ENCODE measurements at places on chromosomes 3 and 15. TPM values are rescaled to one million over a fixed set of nuclear protein-coding genes. Genes with fewer than 3 reads are reported as not detected.

HTR3E gene
- total RNA-seq: not detected

PIERCE2 gene
- 6.6 TPM for total RNA-seq

- no peaks in the 10 kb centered on the region for H3K36me3 ChIP-seq
- no peak for DNase-seq
Measured at GRCh38 chr15:81331600-81331999, 7.7 kb upstream of the STARD5 start.

ZSCAN29 gene
- total RNA-seq: 19.7 TPM

- no peaks in the 10 kb centered on the region for H3K4me1 ChIP-seq
- no peaks in the 10 kb centered on the region for H3K27me3 ChIP-seq
- H3K27ac ChIP-seq: no peak overlapping the region
- DNase-seq: no peak
Measured at GRCh38 chr15:92674347-92674746, 18.8 kb upstream of the FAM174B start.

- H3K4me3 ChIP-seq: no peak overlapping the region
- no peak for DNase-seq
- H3K27me3 ChIP-seq: no peaks in the 10 kb centered on the region
- H3K27ac ChIP-seq: no peak overlapping the region
Measured at GRCh38 chr3:107822308-107822707, 268.5 kb downstream of the CD47 start.

GRCh38 chr3:191783024-191783423 lies 322.1 kb downstream of the PYDC2 start:
- no peaks in the 10 kb centered on the region for H3K27me3 ChIP-seq
- H3K4me1 ChIP-seq: no peaks in the 10 kb centered on the region
- no peak overlapping the region for H3K4me3 ChIP-seq
- no peak for DNase-seq
- no peaks in the 10 kb centered on the region for H3K36me3 ChIP-seq

LMAN1L gene
- total RNA-seq: not detected

RAD51 gene
- 1.1 TPM for total RNA-seq

GRCh38 chr3:19399836-19400235 lies 251.5 kb downstream of the KCNH8 start:
- H3K27me3 ChIP-seq: no peaks in the 10 kb centered on the region
- H3K4me1 ChIP-seq: no peaks in the 10 kb centered on the region
- no peak overlapping the region for H3K27ac ChIP-seq
- no peaks in the 10 kb centered on the region for H3K36me3 ChIP-seq
- H3K4me3 ChIP-seq: no peak overlapping the region

PRSS50 gene
- not detected for total RNA-seq

GRCh38 chr3:87009271-87009670 lies 18.3 kb upstream of the VGLL3 start:
- H3K4me3 ChIP-seq: no peak overlapping the region
- H3K27ac ChIP-seq: no peak overlapping the region
- H3K27me3 ChIP-seq: no peaks in the 10 kb centered on the region
- DNase-seq: no peak
- no peaks in the 10 kb centered on the region for H3K36me3 ChIP-seq

DNA sequence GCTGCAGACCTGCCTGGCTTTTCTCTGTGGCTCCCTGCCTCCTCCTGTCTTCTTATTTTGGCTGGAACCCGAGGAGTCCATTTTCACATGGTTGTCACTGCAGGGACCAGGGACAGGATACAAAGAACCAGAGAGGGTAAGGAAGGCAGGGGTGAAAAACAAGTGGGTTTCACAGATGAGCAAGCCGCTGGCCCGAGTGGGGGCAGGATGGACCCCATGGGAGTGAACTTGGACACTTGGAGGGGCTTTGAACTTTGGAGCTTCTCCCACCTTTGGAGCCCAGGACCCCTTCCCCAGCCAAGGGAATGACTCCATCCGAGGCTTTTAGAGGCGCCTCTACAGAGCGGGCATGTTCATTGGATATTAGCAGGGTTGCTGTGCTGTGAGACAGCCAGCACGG lies 26.9 kb upstream of the ADCY5 start:
- H3K4me3 ChIP-seq: no peak overlapping the region
- no peaks in the 10 kb centered on the region for H3K4me1 ChIP-seq
- no peak for DNase-seq
- H3K36me3 ChIP-seq: no peaks in the 10 kb centered on the region

DCUN1D1 gene
- total RNA-seq: 41.0 TPM

- no peak for DNase-seq
- H3K4me3 ChIP-seq: no peak overlapping the region
- H3K36me3 ChIP-seq: no peaks in the 10 kb centered on the region
- H3K4me1 ChIP-seq: no peaks in the 10 kb centered on the region
Measured at GRCh38 chr3:157922614-157923013, 183.6 kb downstream of the SHOX2 start.

DNA sequence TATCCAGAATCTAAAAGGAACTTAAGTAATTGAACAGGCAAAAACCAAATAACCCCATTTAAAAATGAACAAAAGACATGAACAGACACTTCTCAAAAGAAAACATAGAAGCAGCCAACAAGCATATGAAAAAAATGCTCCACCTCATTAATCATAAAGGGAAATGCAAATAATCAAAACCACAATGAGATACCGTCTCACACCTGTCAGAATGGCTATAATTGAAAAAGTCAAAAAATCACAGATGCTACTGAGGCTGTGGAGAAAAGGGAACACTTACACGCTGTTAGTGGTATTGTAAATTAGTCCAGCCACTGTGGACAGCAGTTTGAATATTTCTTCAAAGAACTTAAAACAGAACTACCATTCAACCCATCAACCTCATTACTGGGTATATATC lies 220.7 kb downstream of the MEX3B start:
- H3K36me3 ChIP-seq: no peaks in the 10 kb centered on the region
- H3K27me3 ChIP-seq: no peaks in the 10 kb centered on the region
- no peak overlapping the region for H3K4me3 ChIP-seq
- H3K4me1 ChIP-seq: no peaks in the 10 kb centered on the region
- H3K27ac ChIP-seq: no peak overlapping the region

DNA sequence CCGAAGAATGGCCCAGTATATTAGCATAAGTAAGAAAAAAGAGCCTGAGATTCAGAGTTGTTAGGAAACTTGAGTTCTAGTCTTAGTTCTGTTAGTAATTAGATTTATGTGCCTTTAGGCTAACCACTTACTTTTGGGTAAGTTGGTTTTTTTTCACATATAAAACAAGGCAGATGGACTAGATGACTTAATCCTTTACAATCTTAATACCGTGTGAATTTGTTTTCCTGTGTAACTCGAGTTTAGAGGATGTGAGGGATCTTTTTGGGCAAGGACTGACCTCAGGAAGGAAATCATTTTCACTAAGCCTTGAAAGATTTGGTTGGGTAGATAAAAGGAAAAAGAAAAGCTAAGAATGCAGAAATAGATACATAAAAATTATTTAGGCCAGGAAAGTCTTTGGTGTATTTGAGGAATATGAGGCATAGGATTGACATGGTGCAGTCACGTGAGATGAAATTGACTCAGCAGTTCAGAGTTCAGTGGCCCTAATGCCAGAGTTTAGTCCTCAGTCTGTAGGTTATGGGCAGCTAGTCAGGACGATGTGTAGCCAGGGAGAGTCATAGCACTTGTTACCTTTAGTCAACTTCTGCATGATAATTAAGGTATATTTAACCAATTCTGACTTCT lies 34.6 kb downstream of the PAK2 start:
- no peaks in the 10 kb centered on the region for H3K36me3 ChIP-seq
- no peaks in the 10 kb centered on the region for H3K27me3 ChIP-seq
- H3K4me3 ChIP-seq: no peak overlapping the region
- H3K4me1 ChIP-seq: no peaks in the 10 kb centered on the region
- no peak for DNase-seq

- no peaks in the 10 kb centered on the region for H3K36me3 ChIP-seq
- DNase-seq: no peak
- no peak overlapping the region for H3K4me3 ChIP-seq
- H3K27me3 ChIP-seq: no peaks in the 10 kb centered on the region
Measured at GRCh38 chr3:137792626-137793271, 28.6 kb downstream of the SOX14 start.

- no peak for DNase-seq
- no peaks in the 10 kb centered on the region for H3K27me3 ChIP-seq
- H3K4me3 ChIP-seq: no peak overlapping the region
- no peaks in the 10 kb centered on the region for H3K36me3 ChIP-seq
Measured at GRCh38 chr3:35936571-35936970, 297.2 kb downstream of the ARPP21 start.

SNX1 gene
- total RNA-seq: 88.1 TPM

GRCh38 chr3:20930034-20930433 lies 744.0 kb upstream of the SGO1 start:
- no peaks in the 10 kb centered on the region for H3K27me3 ChIP-seq
- no peak overlapping the region for H3K4me3 ChIP-seq
- H3K27ac ChIP-seq: no peak overlapping the region
- H3K36me3 ChIP-seq: no peaks in the 10 kb centered on the region

PDE8A gene
- total RNA-seq: 27.8 TPM

ESYT3 gene
- total RNA-seq: 17.5 TPM

GRCh38 chr3:4494895-4495264 lies 1.7 kb downstream of the ITPR1 start:
- DNase-seq: no peak
- no peaks in the 10 kb centered on the region for H3K27me3 ChIP-seq
- H3K4me1 ChIP-seq: peaks cover 23% of the 10 kb centered on the region
- peak overlapping the region; percentile 81 for H3K4me3 ChIP-seq
- H3K27ac ChIP-seq: peak overlapping the region; percentile 96

GCSAM gene
- not detected for total RNA-seq

- H3K27me3 ChIP-seq: no peaks in the 10 kb centered on the region
- H3K4me3 ChIP-seq: no peak overlapping the region
- no peak for DNase-seq
- H3K4me1 ChIP-seq: no peaks in the 10 kb centered on the region
Measured at GRCh38 chr3:194337965-194338753, 13.0 kb downstream of the CPN2 start.

DNA sequence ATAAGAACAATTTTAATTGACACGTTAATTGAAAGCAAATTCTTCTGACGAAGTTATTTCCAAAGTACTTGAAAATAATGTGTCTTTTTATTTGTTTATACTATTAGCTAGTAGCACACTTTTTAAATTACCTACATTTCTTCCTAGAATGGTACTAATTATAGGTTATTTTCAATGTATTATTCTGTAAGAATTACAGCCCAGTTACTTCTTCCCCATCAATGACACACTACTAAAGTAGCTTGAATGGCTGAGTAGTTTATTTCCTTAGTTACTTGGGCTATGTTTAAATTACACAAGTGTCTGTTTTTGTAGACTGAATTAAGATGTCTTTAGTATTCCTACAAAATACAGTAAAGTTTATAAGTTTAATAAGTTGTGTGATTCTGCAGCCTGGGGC lies 217.6 kb upstream of the IL12A start:
- DNase-seq: no peak
- H3K36me3 ChIP-seq: no peaks in the 10 kb centered on the region
- H3K4me3 ChIP-seq: no peak overlapping the region
- H3K4me1 ChIP-seq: peaks cover 73% of the 10 kb centered on the region

GRCh38 chr3:118986734-118987133 lies 47.9 kb downstream of the IGSF11 start:
- no peak overlapping the region for H3K4me3 ChIP-seq
- peak overlapping the region; percentile 62 for H3K27ac ChIP-seq
- H3K27me3 ChIP-seq: no peaks in the 10 kb centered on the region
- H3K36me3 ChIP-seq: no peaks in the 10 kb centered on the region
- H3K4me1 ChIP-seq: peaks cover 41% of the 10 kb centered on the region
- DNase-seq: no peak

LMOD3 gene
- not detected for total RNA-seq

TM4SF18 gene
- total RNA-seq: 6.4 TPM

DNA sequence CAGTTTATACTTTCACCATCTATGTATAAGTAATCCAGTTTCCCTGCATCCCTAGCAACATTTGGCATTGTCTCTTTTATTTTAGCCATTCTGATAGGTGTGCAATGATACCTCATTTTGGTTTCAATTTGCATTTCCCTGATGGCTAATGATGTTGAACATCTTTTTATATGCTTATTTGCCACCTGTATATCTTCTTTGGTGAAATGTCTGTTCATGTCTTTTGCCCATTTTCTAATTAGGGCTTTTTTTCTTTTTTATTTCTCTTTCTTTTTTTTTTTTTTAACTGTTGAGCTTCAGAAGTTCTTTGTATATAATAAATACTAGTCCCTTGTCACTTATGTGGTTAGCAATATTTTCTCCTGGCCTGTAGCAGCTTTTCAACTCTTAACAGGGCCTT lies 68.9 kb downstream of the TM2D3 start:
- H3K27me3 ChIP-seq: no peaks in the 10 kb centered on the region
- DNase-seq: no peak
- no peak overlapping the region for H3K4me3 ChIP-seq

DNA sequence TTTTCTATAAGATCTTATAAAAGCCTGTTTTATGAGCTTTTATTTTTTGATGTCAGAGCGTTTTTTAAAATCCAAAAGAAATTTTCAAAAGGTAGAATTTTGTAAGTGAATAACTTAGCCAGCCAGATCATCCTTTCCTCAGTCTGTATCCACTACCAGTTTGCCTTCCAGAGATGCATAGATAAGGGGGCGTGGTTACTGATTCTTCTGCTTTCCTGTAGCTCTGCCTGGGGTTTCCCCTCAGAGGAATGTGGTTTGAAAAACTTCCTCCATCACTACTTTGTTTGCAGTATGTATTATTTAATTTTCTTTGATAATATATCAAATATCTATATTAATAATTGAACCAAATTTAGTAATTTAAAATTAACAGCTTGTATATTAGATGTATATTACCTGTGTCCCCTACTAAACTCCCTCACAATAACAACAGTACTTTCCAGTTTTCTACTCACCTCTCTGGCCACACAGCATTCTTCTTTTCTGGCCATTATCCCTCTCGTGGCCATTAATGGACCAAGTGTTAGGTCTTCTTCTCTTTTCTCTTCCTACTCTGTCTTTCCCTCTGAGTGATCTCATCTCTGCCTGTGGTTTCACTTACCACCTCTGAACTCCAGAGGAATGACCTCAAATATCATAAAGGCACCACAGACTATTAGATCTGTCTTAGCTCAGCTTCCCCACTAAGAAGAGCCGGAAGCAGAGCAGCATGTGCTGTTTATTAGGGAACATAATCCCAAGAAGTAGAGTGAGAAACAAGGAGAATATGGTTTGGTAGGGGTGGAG lies 239.7 kb downstream of the UBE2E2 start:
- H3K4me1 ChIP-seq: no peaks in the 10 kb centered on the region
- no peaks in the 10 kb centered on the region for H3K27me3 ChIP-seq
- DNase-seq: no peak
- H3K36me3 ChIP-seq: no peaks in the 10 kb centered on the region
- H3K4me3 ChIP-seq: no peak overlapping the region
- H3K27ac ChIP-seq: no peak overlapping the region

DNA sequence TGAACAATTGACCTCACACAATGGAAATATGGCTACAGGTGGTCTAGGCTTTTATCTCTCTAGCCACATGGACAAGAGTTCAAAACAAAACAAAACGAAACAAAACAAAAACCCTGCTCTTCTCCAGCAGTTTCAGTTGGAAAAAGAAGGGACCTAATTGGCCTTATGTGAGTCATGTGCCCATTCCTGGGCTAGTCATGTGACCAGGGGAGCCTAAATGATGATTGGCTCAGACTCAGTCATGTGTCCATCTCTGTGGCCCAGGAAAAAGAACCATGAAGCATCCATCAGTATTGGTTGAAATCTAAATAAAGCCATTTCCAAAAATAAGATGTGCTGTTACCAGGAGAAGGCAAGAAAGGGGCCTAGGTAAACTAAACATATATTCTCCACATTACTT lies 96.8 kb downstream of the ANXA2 start:
- no peak for DNase-seq
- H3K4me3 ChIP-seq: no peak overlapping the region
- H3K36me3 ChIP-seq: no peaks in the 10 kb centered on the region

- no peaks in the 10 kb centered on the region for H3K27me3 ChIP-seq
- DNase-seq: peak; percentile 40
- H3K36me3 ChIP-seq: no peaks in the 10 kb centered on the region
- peaks cover 6% of the 10 kb centered on the region for H3K4me1 ChIP-seq
- no peak overlapping the region for H3K27ac ChIP-seq
Measured at GRCh38 chr3:14510838-14511622, 29.1 kb downstream of the GRIP2 start.

CCR9 gene
- not detected for total RNA-seq

CAND2 gene
- 14.4 TPM for total RNA-seq

COL6A5 gene
- total RNA-seq: not detected
